Activated CD4-positive, alpha-beta T cell treated with anti-CD3 and anti-CD28 coated beads for 48 hours (primary cell): ENCODE measurements at places on chromosomes 5 and 9.

GRCh38 chr9:135480071-135480939 lies 723 bp downstream of the PPP1R26 start:
- no peak for DNase-seq

- DNase-seq, result no peak
Measured at GRCh38 chr9:31776471-31776870, 608.0 kb upstream of the ACO1 start.

DNA sequence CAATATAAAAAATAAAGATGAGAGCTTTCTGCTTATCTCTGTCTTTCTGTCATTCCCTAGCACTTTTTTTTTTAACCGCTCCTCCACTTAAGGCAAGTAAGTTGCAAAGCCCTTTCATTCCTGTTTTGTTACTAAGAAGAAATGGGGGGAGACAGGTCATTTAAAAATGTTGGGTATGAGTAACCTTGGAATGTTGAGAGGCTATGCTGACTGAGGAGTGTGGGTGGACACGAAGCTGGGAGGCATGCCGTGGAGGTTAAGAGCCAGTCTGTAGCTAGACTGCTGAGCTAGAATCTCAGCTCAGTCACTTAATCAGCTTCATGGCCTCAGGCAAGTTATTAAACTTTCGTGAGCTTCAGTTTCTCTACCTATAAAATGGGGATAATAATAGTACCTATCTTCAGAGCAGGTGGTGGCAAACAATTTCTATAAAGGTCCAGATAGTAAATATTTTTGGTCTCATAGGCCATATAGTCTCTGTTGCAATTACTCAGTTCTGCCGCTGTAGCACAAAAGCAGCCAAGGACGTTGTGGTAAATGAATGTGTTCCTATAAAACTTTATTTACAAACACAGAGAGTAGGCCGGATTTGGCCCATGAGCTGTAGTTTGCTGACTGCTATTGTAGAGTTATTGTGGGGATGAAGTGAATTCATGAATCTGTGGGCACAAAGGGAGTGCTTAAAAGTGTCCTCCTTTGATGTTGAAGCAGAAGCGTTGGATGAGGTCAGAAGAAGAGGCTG lies 220.0 kb downstream of the GABBR2 start:
- no peak for DNase-seq

DNA sequence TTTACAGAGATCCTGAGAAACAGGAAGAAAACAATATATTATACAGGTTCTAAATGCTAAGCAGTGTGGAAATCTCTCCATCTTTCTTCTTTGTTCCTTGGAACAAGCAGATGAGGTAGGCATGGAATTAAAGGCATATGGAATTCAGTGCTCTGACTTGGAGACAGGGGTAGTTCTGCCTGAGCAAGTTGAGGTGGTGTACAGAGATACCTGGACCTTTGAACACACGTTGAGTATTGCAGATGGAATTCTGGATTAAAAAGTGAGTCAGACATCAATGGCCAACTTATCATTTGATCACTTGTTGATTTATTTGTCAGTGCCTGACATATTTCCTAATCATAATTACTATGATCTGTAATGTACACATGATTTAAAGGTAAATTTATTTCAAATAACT lies 293.9 kb upstream of the IRX4 start:
- DNase-seq, result no peak

- no peak for DNase-seq
Measured at GRCh38 chr5:69152731-69153130, 14.2 kb upstream of the CCNB1 start.

- DNase-seq, result no peak
Measured at GRCh38 chr9:27945386-27945785, 372.1 kb upstream of the C9orf72 start.

DNA sequence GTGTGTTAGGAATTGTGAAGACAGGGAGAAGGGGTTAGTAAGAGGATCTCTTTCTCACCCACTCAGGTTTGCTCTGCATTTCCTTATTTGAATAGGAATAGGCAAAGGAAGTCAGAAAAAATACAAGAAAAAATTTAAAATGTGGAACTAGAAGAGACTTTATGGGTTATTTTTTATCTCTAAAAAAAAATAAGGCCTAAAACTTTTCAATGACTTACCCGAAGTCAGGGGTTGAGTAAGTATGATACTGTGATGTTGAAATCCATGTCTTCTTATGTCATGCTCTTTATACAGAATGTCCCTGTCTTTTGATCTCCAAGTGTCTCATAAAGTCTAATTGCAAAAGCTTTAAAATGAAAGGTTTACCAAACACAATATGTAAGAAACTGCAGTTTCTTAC lies 148.3 kb upstream of the PIK3R1 start:
- DNase-seq, result no peak

DNA sequence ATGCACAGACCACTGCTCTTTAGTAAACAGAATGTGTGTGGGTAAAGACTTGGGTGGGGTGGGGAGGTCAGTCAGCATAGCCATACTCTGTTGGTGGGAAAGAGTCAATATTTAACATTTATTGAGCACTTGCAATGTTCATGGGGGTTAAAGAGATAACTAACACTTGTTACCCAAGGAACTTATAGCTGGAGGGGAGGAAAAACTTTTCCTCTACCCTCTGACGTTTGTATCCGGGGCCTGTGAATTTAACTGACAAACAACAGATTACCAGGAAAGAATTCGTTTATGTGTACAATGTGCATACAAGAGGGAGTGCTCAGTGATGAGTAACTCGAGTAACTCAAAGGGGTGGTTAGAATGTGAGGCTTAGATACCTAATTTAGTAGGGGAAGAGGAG lies 6.8 kb upstream of the CLINT1 start:
- no peak for DNase-seq

DNA sequence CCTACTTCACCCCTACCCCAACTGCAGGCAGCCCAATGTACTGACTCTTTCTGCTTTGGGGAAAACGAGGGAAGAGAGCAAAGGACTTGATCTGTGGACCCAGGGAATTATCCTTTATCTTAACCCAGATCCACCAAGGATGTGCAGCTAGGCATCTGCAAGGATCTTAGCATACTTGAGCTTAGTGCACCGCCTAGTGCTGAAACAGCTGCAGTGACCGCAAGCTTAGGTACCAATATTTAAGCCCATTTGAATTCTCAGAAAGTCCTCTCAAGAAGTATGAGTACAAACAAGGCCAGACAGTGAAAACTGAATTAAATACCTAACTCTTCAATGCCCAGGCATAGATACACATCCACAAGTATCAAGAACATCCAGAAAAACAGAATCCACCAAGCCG lies 576.7 kb upstream of the ADAMTS16 start:
- no peak for DNase-seq

- DNase-seq, result no peak
Measured at GRCh38 chr5:66849803-66850202, 253.6 kb downstream of the MAST4 start.

- DNase-seq, result no peak
Measured at GRCh38 chr5:107799306-107799705, 128.6 kb upstream of the EFNA5 start.

DNA sequence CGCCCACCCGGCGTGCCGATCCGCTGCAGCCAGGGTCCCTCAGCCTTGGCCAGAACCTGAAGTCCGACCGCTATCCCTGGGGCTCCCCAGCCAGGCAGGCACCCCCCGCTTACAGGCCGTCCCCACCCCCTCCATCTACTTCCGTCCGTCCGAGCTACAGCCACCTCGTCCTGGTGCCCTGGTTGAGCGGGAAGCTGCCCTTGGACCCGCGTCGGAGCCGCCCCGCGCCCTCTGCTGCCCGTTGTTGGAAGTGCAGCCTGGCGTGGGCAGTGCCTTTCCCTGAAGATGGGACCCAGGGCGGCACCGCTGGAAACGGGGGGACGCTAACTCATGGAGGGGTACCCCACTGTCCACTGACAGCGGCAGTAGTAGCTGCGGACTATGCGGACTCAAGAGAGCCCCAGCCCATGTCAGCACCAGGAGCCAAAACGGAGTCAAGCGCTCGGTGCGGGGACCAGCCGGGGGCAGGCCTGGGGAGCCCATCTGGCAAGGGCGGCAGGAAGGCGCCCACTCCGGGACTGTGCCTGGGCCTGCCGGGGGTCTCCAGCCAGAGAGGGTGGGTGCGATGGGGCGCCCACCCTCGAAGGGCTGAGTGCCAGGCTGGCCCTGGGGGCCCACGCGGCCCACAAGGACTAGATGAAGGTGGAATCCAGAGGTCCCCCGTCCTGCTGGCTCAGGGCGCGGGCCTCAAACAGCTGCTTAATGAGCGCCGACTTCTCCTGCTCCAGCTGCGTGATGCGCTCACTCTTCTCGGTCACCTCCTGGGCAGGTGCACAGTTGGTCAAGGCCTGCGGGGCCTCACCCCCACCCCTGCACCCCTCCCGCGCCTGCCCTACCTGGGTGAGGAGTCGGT lies 6.1 kb downstream of the SAPCD2 start:
- DNase-seq, result peak; percentile 75

DNA sequence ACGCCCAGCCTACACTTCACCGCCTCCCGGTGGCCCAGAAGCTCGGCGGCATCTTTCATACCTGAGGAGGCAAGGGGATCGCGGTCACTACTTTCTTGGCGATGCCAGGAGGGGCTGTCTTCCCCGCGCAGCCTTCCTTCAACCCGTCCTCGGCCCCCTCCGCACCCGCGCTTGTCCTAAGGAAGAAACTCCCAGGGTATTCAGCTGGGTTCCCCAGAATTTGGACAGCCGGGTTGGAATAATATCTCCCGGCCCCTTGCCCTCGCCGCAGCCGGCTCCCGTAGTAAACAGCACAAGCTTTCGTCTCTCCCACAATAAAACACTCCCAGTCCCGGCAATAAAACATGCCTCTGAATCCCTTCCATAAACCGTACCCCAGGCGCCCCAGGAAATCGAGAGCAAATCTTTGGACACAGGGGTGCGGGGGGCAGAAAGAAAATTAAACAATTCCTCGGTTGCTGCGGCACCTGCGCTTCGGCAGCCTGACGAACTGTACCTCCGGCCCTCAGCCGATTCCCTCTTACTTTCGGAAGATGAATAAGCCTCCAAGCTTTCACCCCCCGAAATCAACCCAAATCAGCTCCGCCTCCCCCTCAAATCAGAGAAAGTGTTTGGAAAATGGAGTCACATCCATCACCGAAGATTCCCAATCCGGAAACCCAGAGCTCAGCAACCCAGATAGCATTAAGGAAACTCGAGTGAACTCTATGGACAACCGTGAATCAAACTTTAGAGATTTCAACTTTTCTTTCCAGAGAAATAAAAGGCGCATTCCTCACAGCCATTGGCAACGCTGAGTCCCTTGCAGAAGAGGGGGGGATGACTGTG lies 1.1 kb downstream of the OTP start:
- DNase-seq, result no peak

DNA sequence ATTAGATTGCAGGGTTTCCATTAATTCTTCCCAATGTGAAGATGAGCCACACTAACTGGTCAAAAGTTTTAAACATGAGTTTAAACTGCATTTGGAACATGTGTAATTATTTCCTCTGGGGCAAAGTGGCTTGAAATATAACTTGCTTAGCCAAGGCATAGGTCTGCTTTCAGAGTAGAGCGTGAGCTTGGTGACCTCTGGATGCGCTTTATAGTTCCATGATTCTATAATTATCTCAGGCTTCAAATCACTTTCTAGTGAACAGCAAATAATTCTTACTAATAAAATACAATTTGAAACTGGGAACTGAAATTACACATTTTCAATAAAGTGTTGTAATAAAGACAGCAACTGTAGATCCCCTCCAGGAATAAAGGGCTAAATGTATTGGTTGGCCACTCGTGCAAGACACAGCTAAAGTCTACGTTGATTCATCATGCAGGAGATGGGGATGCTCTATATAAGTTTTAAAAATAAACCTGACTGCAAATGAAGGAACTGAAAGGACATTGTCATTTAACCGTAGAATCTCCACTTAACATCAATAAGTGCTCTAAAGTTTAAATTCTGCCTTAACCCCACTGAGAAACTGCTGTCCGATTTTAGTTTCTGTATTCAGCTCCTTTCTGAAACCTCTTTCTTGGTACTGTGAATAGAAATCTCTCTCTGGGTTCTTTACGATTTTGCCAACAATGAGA lies 460.0 kb downstream of the PSAT1 start:
- no peak for DNase-seq

- peak; percentile 41 for DNase-seq
Measured at GRCh38 chr5:143030349-143030748, 260.2 kb downstream of the ARHGAP26 start.

DNA sequence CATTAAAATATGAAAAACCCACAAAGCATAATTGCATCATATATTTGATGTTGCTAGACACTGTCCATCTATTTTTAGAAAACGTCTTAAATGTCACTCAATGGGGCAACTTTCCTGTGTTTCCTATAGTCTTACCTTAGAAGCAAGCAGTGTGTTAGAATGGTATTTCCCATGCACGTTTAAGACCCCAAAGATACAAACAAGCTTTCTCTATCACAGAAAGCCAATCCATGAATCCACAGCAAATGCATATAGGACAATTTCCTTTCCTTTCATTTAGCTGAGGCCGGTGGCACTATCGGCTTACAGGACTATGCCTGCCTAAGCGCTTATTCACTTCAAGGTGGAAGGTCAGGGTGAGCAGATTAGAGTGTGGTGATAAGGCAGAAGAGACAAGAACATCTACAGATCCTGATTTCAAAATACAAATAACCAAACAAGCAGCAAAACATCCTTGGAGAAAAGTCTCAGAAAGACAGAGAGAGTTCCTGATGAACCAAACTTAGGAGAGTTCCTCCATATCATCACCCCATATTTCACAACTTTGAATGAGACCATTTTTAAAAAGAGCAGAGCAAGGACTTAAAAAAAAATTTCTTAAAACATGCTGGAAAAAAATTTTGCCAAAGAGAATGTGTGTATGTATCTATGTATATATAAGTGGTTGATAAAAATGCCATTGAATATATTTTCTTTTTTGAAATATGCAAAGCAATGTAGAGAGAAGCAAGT lies 57.2 kb downstream of the MEF2C start:
- DNase-seq, result no peak

- no peak for DNase-seq
Measured at GRCh38 chr5:124130816-124131215, 615.6 kb downstream of the ZNF608 start.

GRCh38 chr9:78671785-78672184 lies 374.9 kb downstream of the PSAT1 start:
- DNase-seq, result no peak

DNA sequence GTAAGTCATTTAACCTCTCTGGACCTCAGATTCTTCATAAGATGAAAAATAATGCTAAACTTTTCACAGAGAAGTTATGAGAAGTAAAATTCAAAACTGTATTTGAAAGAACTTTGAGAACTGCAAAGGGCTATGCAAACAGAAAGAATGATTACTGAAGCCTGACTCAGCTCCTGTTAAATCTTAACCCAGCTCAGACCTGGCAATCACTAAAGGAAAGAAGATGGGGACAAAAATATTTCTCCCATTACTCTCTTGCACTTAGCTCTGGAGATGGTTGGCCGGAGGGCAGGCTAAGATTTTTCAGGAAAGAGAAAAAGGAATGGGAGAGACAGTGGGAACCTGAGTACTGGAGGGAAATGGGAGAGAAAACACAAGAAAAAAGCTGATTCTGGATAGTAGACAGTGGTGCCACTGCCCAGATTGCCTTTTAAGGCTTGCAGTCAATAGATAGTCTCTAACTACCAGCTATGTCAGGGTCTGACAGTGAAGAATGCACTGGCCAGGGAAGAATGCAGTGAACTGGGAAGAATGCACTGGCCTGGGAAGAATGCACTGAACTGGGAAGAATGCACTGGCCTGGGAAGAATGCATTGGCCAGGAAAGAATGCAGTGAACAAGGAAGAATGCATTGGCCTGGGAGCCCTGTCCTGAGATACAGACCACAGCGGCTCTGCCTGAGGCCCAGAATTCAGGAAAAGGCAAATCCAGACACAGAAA lies 25.2 kb upstream of the CEMIP2 start:
- no peak for DNase-seq
